Mucosa of gallbladder (tissue), 1 donor: ENCODE measurements at places on chromosomes 3 and 15. TPM values are rescaled to one million over a fixed set of nuclear protein-coding genes. Genes with fewer than 3 reads are reported as not detected.

DNA sequence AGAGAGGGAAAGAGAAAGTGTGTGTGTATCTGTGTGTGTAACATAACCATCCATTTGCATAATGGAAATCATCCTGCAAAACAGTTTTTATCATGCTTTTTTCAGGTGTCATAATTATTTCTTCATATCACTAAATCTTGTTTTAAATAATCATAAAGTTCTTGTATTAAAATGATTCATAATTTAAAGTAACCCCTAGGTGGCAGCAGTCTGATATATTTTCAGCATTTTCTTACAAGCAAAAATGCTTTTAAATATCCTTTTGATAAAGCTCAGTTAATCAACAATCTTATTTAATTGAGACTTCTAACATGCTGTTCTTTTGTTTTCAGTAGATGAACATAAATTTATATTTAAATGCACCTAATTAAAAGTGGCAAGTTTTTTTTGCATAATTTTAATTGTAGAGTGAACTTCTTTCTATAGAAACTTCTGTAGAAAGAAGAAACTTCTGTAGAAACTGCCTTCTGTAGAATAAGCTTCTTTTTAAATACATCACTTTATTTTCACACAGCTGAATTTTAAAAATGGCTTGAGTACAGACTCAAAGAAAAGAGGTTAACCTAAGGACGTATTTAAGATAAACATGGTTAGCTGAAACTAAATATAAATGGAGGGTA, 72.5 kb downstream of the OPA1 start:
- no peak for DNase-seq

GRCh38 chr3:50550079-50550736, 17.3 kb downstream of the C3orf18 start:
- DNase-seq, result peak; percentile 40

DNA sequence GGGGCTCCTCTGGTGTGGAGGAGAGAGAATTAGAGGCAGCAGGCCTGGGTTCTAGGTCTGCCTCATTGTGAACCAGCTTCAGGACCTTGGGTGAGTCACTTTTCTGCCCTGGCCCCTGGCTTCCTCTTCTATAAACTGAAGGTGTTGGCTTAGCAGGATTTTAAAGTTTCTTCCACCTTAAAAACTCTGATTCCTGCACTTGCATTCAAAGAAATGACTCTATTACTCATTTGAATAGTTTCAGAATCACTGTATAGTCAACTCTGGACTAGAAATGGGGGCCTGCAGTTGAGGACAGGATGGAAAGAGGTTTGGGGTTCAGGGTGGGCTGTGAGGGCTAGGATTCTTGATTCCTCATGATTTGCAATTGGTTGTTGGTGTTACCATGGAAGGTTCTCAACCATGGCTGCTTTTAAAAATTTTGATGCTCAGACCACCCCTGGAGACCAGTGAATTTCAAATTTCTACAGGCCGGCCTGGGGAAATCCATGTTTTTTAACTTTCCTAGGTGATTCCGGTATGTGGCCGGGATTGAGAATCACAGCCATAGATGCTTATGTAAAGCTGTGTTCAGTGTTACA, 19.9 kb downstream of the SMAD3 start:
- DNase-seq, result no peak

GRCh38 chr15:45200001-45200798, 12.4 kb upstream of the SHF start:
- peak; percentile 98 for DNase-seq

GRCh38 chr3:131543714-131544113, 40.9 kb upstream of the MRPL3 start:
- DNase-seq, result peak; percentile 75

DNA sequence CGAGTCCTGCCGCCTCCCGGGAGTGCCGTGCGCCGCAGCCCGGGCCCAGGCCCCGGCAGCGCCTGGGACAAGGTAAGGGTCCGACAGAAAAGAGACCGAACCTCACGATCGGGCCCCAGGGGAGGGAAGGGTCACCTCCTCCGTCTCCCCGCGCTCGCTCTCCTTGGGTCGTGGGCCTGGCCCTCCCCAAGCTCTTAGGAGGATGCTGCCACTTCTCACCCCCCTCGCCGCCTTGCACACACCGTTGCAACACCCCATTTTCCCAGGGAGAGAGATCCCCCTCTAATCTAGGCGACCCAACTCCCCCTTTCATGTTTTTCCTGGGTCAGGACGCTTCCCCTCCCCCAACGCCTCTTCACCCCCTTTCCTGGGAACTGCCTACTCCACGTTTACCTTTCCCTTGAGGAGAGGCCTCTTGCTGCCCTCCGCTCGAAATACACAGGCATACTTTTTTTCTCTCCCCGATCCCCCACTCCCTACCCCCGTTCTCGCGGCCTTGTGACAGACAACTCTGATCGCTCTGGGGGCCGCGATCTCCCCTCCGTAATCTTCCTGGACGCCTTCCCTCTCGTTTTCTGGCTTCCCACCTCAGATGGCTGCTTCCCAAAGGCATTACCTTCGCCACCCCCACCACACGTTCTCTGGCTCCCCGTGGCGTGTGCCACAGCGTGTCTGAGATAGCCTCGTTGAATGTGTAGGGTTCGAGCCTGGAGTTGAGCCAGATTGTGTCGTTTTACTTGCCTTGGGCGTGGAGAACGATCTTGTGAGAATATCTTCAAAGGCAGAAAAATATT, 688 bp downstream of the SETD5 start:
- peak; percentile 32 for DNase-seq

- no peak for DNase-seq
These were observed 23.0 kb downstream of the IGDCC3 start for GRCh38 chr15:65354835-65355172.

GRCh38 chr15:95644100-95644875, 686.2 kb upstream of the NR2F2 start:
- DNase-seq, result peak; percentile 16

GRCh38 chr15:52383100-52383588, 87.5 kb upstream of the MYO5C start:
- DNase-seq, result no peak

DNA sequence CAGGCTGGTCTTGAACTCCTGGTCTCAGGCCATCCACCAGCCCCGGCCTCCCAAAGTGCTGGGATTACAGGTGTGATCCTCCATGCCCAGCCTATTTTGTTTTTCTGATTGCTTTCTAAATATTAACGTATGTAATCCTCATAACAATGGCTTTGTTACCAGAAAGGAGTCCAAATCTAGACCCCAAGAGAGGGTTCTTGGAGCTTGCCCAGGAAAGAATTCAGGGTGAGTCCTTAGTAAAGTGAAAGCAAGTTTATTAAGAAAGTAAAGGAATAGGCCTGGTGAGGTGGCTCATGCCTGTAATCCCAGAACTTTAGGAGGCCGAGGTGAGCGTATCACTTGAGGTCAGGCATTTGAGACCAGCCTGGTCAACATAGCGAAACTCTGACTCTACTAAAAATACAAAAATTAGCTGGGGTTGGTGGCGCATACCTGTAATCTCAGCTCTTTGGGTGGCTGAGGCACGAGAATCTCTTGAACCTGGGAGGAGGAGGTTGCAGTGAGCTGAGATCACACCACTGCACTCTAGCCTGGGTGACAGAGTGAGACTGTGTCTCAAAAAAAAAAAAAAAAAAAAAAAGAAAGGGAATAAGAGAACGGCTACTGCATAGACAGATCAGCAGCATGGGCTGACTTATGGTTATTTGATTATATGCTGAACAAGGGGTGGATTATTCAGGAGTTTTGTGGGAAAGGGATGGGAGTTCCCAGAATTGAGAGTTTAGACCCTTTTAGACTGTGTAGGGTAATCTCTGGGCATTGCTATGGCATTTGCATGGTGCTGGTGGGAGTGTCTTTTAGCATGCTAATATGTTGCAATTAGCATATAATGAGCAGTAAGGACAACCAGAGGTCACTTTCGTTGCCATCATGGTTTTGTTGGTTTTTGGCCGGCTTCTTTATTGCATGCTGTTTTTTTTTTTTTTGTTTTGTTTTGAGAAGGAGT, 36.1 kb downstream of the TYRO3 start:
- no peak for DNase-seq

DNA sequence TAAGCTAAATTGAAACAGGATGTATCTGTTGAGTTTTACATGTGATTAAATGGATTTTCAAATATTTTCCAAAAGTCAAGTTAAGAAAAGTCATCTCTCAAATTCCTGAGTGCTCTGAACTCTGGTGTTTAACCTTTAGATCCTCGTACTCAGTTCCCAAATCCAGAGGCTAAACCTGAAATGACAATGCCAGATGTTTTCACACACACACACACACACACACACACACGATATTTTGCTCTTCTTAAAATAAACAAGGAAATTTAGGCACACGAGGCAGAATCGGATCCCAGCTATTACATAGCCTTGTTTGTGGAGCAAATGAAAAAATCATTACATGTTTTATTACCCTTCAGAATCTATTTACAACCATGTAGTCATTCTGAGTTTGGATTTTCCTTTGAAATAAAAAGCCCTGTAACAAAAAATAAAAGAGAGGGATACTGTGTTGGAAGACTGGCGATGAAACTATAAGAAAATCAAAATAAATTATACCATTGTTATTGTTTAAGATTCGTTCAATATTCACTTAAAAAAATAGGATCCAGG, 20.6 kb upstream of the UBE2E1 start:
- DNase-seq, result no peak

DNA sequence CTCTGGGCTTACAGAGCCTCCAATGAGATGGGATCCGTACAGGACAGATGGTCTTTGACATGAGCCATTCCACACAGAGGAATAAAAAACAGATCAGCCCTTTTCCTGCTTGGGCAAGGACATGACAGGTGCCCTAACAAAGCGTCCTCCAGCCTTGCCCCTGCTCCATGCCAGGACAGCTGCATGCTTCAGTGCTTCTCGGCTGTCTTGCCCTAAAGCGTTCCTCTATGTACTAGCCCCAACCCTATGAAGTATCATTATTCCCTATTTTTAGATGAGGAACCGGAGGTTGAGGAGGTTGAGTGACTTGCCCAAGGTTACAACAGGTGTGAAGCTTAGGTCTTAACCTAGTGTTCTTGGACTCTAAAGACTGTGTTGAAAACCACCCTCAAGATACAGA, 10.5 kb downstream of the POMGNT2 start:
- DNase-seq, result no peak

GRCh38 chr3:123792473-123793201, 91.5 kb downstream of the MYLK start:
- DNase-seq, result no peak

DNA sequence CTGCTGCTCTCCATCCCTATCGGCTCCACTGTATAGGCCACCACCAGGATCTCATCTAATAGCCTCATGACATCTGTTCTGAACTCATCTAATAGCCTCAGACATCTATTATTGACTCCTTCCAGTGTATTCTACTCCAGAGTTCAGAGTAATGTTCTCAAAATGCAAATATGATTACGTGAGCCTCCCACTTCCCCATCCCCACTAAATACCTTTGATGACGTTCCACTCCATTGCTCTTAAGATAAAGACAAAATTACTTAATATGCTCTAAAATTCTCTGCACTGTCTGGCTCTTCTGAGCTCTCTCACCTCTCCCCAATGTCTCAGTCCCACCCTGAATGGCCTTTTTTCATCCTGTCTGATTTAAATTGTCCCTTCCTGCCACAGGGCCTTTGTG, 94.7 kb downstream of the SAMMSON start:
- no peak for DNase-seq

DNA sequence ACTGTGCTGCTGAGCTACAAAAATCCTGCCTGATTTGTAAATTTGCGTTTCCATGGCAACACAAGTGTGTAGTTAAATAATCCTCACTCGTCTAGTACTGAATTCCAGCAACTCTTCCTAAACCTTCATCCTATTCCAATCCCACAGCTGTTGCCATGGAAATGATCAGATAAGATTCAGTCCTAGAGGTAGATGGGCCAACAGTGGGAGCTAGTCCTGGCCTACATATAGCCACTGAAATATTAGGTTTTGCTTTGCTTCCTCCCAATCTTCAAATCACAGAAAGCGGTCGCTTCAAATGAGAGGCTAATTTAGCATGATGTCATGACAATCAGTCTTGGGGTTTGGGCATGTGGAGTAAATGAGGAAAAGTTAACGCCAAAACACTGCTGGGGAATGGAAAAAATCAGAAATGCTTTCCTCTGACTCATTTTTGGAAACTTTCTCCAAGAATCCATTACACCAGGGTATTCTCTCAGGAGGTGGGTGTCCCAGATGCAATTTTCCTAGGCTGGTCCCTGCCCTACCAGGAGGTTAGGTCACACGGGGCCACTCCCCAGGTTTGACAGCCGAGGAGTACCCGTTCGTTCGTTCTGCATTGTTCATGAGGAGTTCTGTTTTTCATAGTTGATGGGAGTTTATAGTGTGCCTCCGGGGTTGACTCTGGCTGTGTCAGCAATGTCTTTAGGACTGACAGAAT, 159.2 kb upstream of the SLCO3A1 start:
- DNase-seq, result no peak

GRCh38 chr3:164387236-164387635, 691.1 kb downstream of the SI start:
- DNase-seq, result no peak

DNA sequence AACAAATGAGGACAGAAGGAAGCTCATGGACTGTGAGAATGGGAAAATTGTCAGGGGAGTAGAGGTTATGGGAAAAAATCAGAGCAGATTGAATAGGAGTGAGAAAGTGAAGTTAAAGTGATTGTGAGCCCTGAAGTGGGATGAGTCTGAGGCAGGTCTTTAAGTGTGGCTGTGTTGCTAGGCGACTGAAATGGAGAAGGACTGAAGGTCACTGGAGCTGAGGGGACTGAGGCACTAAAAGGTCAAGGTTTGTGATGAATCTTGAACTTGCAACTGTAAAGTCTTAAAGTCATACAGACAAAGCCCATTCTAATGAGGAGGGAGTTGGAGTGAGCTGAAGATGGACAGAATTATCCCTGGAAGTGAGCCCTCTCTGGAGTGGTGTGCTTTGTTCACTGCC, 518.9 kb downstream of the TUSC7 start:
- no peak for DNase-seq

GRCh38 chr3:197580253-197580691, 24.5 kb upstream of the BDH1 start:
- DNase-seq, result no peak

GRCh38 chr3:112115806-112116383, 17.2 kb downstream of the GCSAM start:
- DNase-seq, result no peak

DNA sequence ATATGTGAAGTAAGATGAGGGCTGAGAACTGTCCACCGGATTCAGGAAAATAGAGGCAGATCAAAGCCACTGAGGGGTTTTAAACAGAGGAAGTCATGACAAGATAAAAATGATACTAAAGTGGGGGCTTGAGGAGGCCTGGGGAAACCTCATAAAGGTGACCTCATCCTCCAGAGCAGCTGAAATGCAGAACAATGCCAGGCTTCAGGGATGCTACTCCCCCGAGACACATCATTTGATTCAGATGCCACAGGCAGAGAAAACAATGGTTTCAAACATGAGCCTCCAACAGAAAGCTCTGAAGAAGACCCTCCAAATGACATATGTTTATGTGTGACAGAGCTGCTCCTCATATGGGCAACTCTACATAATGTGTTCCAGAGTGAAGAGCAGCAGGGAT, 6.4 kb downstream of the CFAP20DC start:
- DNase-seq, result no peak

The FSTL1 gene
- 294 TPM for total RNA-seq

The CTXN2 gene
- 0.06 TPM for total RNA-seq

The RAB6B gene
- 8.4 TPM for total RNA-seq

The ANKUB1 gene
- total RNA-seq, result not detected

The AADAC gene
- total RNA-seq, result 17.7 TPM

The MORC1 gene
- total RNA-seq, result not detected

The LRRK1 gene
- total RNA-seq, result 15.7 TPM

The SPSB4 gene
- total RNA-seq, result 0.29 TPM

The OCA2 gene
- not detected for total RNA-seq

The STRIT1 gene
- 0.72 TPM for total RNA-seq
